ENCODE measurements at places on chromosomes 5 and 9.

- DNase-seq = peak; percentile 13
Measured at GRCh38 chr9:97697837-97698236, 697 bp upstream of the XPA start.

DNA sequence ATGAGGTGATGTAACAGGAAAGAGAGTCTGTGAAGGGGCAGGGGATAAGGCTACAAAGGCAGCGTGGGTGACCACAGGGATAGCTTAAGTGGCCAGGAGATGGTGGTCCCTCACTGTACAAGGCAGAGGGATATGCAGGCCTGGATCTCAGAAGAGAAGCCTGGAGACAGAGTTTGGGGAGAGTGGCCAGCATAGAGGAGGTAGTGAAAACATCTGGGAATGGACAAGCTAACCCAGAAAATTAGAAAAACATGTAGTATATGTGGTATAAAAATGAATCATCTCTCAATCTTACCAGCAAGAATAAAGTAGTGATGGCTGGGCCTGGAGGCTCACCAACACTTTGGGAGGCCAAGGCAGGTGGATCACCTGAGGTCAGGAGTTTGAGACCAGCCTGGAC, 349.2 kb upstream of the KLF4 start:
- no peak for DNase-seq

GRCh38 chr9:119795395-119795794, 426.2 kb upstream of the BRINP1 start:
- DNase-seq = no peak

DNA sequence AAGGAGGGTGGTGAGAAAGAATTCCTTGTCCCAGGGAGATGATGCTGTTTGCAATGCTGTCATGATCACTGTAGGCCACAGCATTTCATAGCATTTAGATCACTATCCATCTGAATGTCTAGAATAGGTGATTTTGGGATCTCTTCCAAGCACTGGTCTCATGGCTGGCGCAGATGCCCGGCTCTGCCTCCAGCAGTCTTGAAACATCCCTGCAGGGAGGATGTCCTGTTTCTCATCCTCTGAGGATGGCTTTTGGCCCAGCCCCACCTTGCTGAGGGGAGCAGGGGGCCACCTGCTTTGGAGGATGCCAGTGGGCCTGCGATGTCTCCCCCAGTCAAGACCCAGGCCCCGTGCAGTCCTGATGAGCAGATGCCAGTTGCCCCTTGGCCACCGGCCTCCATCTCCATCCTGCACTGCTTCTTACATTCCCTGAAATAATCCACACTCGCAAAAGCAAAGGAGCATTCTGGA, 63.5 kb upstream of the GARNL3 start:
- DNase-seq = peak; percentile 47

DNA sequence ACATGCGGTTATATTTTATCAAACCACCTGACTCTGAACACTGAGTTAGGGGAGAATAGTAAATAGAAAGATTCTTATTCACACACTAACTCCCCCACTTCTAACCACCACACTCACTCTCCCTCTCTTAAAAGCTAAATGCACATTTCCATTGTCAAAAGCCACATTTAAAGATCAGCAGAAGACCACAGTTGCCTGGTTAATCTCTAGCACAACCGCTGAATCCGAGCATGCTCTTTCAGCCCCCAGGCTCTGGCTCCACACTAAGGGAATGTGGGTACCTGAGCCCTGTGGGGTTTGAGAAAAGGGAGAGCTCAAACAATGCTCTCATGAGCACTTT, 35.7 kb downstream of the PFDN1 start:
- no peak for DNase-seq

DNA sequence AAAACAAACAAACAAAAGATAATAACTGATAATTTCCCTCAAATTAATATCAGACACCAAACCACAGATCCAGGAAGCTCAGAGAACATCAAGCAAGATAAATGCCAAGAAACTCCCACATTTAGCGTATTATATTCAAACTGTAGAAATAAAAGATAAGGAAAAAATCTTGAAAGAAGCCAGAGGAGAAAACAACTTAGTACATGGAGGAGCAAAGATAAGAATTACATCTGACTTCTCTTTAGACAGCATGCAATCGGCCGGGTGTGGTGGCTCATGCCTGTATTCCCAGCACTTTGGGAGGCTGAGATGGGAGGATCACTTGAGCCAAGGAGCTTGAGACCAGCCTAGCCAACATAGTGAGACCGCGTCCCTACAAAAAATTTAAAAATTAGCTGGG, 17.2 kb upstream of the MLANA start:
- no peak for DNase-seq

GRCh38 chr9:22078081-22078480, 69.0 kb upstream of the CDKN2B start:
- no peak for DNase-seq

- DNase-seq = no peak
Measured at GRCh38 chr5:139414581-139415130, 10.8 kb upstream of the SPATA24 start.

DNA sequence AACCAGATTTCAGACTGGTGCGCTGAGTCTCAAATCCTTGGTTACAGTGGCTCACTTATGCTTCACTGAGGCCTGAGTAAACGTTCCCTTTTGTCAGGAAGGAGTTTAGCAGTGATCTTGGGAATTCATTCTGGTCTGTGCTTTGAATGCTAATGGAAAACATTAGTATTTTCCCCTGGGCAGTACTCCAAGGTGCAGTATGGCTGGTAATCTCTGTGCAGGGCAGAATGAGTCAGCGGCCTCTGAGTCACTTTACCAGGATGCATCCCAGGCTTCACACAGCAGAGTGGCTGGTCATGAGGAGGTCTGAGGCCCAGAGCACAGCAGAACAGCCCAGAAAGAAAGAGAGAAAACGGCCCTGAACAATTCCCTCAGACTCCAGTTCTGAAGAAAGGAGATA, 54.0 kb downstream of the PCA3 start:
- DNase-seq = peak; percentile 96

DNA sequence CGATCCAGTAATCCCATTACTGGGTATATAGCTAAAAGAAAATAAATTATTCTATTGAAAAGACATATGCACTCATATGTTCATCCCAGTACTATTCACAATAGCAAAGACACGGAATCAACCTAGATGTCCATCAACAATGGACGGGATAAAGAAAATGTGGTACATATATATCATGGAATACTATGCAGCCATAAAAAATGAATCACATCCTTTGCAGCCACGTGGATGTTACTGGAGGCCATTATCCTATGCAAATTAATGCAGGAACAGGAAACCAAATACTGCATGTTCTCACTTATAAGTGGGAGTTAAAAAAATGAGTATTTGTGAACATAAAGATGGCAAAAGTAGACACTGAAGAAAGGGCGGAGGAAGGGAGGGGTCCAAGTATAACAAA, 16.6 kb upstream of the IRGM start:
- DNase-seq = no peak

- no peak for DNase-seq
Measured at GRCh38 chr5:158413122-158413680, 554.3 kb upstream of the CLINT1 start.

DNA sequence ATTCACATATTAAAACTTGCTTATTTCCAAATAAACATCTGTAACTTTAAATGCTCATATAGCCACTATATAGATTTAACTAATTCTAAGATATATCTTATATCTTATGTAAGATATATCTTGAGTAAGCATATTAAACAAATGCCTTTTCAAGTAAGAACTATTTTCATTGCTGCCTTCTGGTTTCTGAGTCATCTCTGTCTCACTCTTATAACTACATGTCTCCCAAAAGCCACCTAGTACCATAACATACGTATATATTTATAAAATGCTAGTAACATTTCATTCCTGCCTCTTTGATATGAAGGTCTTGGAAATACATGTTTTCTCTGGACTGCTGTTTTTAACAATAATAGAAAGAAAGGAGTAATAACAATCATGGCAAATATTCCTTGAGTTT, 429.5 kb downstream of the DTWD2 start:
- no peak for DNase-seq

DNA sequence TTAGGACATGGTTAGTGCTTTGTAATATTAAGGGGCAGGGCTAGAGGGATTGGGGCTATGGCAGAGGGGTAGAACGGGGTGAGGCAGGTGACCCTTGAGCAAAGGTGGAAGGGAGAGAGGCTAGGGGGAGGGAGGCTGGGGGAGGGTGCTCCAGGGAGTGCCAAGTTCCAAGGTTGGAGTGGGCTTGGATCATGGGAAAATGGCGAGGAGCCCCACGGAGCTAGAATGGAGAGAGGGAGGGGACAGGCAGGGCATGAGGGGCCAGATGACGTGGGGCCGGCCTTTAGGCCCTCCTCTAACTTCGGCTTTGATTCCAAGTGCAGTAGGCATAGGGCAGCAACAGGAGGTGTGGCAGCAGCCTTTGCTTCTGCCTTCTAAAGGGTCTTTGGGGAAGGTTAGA, 171.8 kb upstream of the PANK3 start:
- no peak for DNase-seq

- DNase-seq = no peak
Measured at GRCh38 chr5:128274441-128274840, 190.9 kb downstream of the SLC12A2 start.

DNA sequence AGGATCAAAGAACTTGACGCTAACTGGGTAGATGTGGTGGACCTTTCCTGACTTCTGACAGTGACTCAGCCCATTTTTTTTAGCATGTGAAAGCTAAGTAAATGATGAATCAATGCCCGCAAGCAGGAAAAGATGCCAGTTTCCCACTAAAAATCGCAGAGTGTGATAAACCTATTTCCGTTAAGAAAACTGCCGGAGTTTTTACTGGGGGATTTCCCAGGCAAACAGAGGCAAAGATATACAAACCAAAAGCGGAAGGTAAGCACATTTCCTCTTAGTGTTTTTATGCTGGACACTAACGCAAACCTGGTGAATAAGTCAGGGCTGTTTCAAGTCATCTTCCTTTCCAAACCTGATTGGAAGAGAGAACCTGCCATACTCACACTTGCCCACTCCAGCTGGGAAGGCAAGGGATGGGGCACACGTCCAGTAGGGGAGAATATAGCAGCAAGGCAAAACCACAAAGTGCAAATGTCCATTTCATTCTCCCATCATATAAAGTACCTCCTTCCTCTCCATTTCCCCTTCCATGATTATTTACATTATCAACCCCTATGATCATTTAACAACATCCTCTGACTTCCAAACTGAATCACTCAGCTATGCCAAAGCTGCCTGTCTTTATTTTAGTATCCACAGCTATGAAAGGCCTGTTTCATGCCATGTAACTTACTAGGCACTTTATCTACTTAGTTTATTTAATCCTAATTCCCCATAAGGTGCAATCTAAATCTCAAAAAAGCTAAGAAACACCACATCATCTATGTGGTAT, 349.7 kb upstream of the RFX3 start:
- DNase-seq = peak; percentile 95

- DNase-seq = no peak
Measured at GRCh38 chr5:120532835-120533234, 68.7 kb downstream of the PRR16 start.

- no peak for DNase-seq
Measured at GRCh38 chr9:92605224-92605623, 64.7 kb downstream of the IPPK start.

- no peak for DNase-seq
Measured at GRCh38 chr9:132798817-132799790, 79.0 kb downstream of the AK8 start.

DNA sequence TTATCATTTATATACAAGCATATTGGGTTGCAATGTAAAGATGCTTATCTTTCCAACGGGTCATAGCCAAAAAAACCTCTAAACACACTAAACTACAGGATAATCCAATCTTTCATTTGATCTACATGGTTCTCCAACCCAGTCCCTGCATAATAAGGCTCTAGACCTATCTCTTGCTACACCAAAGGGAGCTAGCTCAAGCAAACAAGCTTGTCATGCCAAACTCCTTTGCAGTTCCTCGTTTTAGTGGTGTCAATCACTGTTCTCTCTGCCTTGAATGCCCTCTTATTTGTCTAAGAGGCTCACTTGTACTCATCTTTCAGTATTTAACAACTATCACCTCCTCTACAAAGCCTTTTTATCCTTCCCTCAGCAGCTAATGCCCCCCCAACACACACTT, 5.6 kb downstream of the HOMER1 start:
- no peak for DNase-seq

- peak; percentile 77 for DNase-seq
Measured at GRCh38 chr9:97710356-97711222, 13.4 kb upstream of the XPA start.

DNA sequence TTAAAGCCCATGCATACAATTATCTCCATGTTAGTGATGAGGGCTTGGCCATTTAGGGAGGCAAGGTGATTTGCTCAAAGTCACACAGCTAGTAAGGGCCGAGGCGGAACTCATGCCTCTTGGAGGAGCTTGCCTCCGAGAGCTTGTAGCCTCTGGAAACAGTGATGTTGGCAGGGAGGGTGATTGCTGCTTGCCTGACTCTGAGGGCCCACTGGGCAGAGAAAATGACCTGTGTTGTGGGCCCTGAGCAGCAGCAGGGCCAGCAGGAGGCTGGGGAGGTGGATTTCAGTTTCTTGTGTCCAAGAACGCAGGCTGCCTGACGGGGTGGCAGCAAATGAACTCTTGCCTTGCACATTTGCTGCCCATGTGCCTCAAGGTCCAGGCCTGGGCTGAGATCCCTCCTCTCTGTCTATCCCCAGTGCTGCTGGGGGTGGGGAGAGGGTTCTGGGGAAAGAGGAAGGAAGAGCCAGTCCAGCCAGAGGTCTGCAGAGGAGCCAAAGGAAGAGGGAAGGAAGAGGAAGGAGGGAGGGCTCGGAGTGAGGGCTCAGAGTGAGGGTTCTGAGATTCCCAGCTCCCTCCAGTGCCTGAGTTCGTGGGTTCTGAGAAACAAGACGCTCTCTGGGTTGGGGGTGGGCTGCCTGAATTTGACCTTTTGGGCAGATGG, 16.2 kb upstream of the PTGS1 start:
- DNase-seq = no peak

- DNase-seq = no peak
Measured at GRCh38 chr9:124873664-124874063, 11.7 kb downstream of the ARPC5L start.

- DNase-seq = no peak
Measured at GRCh38 chr9:137269231-137269772, 8.2 kb upstream of the TOR4A start.

- no peak for DNase-seq
Measured at GRCh38 chr5:75108931-75109596, 56.7 kb upstream of the GCNT4 start.

DNA sequence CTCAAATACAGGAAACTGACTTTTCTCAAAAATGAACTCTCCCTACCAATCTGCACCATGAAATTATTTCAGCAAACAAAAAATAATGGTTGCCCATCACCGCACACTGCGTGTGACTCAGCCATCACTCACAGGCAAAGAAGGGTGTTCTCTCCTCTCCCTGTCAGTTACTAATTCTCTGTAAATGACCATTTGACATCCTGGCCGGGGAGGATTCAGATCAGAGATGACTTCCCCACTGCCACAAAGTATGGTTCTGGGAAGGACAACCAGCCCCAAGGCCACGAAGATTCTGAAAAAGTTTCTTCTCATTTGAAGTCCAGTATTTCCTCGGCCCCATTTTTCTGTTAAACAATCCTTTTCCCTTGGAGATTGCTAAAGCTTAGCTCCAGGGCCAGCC, 199.4 kb downstream of the AUH start:
- DNase-seq = peak; percentile 78

GRCh38 chr9:100370064-100370723, 17.5 kb upstream of the TEX10 start:
- no peak for DNase-seq

Measured in kidney tubule cell (primary cell).